MCF 10A (cell line): ENCODE measurements at places on chromosomes 3 and 15. TPM values are rescaled to one million over a fixed set of nuclear protein-coding genes. Genes with fewer than 3 reads are reported as not detected.

DNA sequence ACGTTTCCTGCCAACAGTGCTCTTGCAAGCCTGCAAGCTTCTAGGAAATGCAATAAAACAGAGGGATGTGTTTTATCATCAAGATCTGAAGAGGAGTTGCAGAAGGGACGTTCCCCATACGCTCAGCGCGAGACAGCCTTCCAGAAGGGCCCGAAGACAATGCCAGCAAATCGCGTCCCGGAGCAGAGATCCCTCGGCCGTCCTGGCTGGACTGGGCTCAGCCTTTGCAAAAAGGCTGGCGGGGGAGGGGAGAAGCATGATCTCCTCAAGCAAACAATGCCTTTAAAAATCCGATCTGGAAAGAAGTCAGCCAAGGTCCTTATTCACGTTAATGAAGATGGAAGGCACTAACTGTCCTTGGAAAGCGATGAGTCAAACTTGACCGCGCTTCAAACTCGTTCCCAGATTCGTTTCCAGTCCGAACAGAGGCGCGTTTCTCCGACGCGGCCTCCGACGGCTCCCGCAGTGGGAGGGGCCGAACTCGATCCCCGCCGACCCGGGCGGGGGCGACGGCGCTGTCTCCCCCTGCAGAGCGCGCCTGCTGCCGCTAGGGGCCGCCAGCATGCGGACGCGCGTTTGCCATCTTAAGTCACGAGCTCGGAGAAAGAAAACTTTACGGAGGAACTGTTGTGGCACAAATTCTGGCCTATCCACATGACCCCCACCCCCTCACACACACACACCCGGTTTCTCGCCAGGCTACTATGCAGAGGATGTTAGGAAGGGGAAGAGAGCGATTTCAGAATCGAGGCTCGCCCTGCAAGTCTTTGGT lies 5.5 kb downstream of the BCL6 start:
- peak; percentile 86 for DNase-seq

GRCh38 chr3:77541203-77541922 lies 501.5 kb downstream of the ROBO2 start:
- DNase-seq = no peak

DNA sequence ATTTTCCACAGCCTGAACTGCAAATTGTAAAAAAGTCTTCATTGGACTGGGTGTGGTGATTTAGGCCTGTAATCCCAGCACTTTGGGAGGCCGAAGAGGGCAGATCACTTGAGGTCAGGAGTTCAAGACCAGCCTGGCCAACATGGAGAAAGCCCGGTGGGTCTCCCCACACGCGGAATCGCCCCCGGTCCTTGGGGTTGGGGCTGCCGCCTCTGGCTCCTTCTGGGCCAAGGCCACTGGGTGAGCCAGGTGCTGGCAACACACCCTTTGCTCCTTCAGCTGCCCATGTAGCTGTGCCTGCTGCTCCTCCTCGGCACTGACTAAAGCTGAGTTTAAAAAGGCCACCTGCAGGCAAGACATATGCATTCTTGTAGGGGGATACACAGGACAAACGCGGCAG lies 9.4 kb upstream of the VPS33B start:
- no peak for DNase-seq

DNA sequence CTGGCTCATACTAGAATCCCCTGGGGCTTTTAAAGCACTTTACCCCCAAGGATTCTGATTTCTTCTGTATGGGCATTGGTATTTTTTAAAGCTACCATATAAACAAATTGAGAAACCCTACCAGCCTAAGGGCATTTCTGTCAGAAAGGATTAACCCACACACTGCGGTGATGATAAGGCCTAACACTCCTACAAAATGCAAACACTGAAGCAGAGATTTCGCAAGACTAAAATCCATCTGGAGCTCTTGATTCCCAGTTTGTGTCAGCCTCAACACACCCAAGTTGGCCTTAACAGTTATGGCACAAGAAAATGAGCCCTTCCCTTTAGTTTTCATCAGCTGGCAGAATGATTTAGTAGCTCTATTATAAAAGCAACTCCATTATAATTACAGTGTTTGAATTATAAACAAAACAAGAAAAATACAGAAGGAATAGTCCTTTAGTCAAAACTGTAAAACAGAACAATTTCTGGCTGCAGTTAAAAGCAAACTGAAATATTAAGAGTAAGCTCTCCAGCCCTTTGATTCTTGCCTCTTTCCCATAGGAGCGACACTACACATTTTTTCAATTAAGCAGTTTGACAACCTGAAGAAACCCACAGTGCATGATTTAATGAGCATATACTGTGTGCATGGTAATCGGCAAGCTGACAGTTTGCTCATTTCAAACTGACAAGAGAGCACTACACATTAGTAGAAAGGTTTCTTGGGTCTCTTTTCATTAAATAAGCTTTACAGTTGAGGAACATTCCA lies 441.2 kb downstream of the FHIT start:
- peak; percentile 84 for DNase-seq

GRCh38 chr3:71568207-71568606 lies 15.3 kb downstream of the FOXP1 start:
- no peak for DNase-seq

DNA sequence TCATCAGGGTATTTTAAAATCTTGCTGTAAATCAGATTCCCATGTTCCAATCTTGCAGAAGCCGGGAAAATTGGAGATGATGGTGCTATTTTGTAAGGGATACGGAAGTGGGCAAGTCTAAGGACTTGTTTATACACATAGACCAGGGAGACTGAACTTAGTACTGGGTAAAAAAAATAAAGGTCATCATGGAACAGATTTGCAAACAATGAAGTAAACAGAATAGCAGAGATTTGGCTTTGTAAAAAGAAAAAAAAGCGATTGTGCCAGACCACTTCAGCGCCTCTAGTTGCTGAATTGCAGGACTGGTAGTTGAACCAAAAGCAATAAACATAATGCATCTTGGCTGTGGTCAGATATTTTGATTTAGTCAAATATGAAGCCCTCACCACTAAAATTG lies 229.1 kb downstream of the TP63 start:
- DNase-seq = no peak

DNA sequence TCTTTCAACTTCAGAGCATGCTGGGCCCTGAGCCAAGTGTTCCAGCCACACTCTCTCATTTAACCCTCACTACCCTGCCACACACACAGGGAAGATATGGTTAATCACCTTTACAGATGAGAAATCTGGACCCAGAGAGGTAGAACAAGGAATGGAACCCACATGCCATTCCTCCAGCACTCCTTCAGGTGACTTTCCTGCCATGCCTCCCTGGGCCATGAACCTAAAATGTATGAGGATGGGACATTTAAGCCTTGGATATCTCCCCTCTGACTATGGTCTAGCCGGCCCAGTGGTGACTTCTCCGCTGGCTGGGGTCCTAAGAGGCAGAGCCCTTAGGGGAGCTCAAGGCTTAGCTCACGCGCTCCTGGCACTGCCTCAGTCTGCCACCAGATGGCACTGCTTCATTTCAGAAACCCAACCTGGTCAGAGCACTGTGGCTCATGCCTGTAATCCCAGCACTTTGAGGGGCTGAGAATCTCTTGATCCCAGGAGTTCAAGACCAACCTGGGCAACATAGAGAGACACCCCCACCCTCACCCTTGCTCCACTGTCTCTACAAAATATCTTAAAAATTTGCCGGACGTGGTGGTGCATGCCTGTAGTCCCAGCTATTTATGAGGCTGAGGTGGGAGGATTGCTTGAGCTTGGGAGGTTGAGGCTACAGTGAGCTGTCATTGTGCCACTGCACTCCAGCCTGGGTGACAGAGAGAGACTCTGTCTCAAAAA lies 2.2 kb upstream of the DCAF1 start:
- peak; percentile 72 for DNase-seq

DNA sequence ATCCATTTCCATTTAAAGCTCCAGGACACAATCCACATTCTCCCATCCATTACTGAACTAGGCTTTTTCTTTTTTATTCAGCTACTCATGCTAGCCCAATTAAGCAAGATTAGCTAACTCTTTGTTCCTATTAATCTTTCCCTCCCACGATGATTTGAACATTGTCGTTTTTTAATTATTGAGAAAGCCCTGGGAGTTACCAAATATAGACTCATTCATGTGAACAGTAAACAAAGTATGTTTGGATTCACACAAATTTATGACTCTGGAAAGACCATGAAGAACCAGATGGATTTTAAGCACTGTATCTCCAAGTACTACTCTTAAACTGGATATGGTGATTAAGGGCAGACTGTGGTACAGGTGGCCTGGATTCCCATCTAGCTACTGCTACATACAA lies 82.2 kb downstream of the STRIT1 start:
- DNase-seq = no peak

DNA sequence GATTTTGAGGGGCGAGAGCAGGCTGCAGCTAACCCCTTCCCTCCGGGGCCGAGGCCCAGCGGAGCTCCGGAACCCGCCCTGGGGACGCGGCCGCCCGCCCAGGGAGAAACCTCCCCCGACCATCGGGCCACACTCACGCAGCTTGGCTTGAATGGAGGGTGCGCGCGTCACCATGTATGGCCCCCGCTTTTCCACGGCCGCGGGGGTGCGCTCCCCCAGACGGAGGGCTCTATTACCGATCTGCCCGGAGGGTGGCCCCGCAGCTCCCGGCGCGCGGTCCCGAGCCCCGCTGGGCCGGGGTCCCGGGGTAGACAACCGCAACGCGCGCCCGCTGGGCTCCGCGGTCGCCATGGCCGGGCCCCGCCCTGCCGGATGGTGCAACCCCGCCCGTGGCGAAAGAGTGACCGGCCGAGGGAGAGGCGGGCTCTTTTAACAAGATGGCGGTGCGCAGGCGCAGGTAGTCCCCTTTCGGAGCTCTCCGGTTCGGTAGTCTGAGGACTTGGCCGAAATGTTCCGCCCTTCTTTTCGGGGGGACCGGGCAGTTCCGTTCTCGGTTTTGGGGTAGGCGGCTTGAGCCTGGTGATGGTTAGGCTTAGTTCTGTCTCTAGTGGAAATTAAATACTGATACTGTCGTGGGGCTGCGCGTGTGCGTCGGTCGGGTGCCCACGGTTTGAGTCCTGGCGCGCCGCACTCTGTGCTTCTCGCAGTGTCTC lies at the start of gene FAM219B:
FAM219B (minus strand) TSS at position 402 of the 713 bp plus-strand sequence; CDS start at position 351, 51 bp downstream.
- peak; percentile 87 for DNase-seq

GRCh38 chr3:168585544-168585943 lies 489.8 kb upstream of the GOLIM4 start:
- no peak for DNase-seq

DNA sequence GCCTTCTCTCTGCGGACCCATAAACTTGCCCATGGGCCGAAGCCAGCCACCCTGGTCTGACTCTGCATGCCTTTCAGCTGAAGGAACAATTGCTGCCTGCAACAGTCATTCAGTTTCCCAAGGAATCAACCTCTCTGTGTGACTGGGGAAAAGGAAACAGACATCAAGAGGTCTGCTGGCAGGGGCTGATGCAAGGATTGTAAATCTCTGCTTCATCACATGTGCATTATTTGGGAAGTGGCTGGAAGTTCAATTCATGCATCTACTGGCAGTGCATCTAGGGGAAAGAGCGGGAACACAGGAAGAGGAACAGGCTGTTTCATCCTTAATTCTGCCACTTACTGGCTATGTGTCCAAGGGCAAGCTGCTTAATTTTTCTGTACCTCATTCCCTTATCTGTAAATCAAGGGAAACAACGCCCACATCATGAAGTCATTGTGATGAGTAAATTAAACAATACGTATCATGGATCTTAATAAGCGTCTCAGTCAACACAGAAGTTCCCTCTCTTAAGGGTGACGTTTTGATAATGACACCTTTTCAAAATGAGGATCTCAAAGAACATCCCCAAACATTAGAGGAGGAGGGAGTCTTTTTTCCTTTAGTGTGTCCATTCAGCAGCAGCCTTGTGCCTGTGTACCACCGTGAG lies 17.4 kb upstream of the ADPGK start:
- no peak for DNase-seq

- peak; percentile 81 for DNase-seq
Observed at GRCh38 chr3:112773864-112774263, 72.8 kb downstream of the CD200R1L start.

DNA sequence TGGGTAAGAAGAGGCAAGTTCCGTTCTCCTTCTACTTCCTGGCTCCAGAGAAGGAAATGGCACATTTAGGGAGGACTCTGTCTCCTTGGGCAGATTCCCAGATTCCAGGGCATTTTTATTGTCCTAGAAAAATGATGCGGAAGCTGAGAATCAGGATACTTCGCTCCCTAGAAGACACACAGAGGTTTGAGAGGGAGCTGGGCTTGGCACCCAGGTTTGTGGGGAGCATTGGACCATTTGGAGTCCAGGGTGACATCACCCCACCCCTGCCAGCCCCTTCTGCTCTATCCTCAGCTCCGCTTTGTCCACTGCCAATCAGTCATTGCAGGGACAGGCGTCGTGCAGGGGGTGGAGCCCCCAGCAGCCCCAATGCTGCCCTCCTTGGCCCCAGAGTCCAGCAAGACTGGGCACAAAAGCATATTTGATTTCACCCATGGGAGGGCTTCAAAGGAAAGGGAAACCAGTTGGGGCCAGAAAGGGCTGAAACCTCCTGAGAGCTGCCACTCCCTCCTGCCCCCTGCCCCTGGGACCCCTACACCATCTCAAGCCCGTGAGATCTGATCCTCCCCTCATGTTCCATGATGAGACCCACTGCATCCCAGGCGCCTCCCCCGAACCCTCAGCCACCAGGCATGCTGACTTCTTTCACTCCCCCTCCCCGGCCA lies 129.8 kb upstream of the MEF2A start:
- DNase-seq = no peak

GRCh38 chr3:128082546-128082945 lies 30.3 kb downstream of the SEC61A1 start:
- DNase-seq = no peak

- DNase-seq = no peak
Observed at GRCh38 chr3:44814751-44815150, 47.0 kb upstream of the TMEM42 start.

DNA sequence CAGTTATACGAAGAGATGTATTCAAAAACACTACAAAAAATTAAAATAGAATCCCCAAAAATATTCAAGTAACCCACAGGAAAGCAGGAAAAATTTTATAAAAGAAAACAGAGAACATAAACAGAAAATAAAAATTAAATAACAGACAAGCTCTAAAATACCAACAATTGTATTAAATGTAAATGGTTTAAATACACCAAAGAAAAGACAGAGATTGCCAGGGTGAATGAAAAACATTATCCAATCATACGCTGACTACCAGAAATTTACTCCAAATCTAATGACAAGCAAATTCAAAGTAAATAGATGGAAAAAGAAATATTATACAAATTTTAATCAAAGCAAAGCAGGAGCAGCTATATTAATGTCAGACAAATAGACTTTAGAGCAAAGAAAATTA lies 103.6 kb downstream of the BOC start:
- no peak for DNase-seq

DNA sequence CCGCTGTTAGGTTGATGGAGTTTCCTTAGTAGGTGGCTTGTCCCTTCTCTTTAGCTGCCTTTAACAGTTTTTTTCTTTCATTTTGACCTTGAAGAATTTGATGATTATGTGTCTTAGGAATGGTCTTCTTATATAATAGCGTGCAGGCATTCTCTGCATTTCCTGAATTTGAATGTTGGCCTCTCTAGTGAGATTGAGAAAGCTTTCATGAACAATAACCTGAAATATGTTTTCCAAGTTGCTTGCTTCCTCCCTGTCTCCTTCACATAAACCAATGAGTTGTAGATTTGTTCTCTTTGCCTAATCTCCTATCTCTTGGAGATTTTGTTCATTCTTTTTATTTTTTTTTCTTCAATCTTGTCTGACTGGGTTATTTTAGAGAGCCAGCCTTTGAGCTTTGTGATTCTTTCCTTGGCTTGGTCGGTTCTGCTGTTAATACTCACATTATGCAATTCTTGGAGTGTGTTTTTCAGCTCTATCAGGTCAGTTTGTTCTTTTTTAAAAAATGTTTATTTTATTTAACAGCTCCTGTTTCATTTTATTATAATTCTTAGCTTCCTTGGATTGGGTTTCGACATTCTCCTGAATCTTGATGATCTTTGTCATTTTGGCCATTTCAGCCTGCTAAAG lies 627.9 kb downstream of the SI start:
- no peak for DNase-seq

The LRRC31 gene
- total RNA-seq = not detected in 2 replicates

The TIPIN gene
- total RNA-seq = 16.1 and 17.1 TPM in 2 replicates

The TNNC1 gene
- 0.61 TPM in 2 replicates for total RNA-seq
